Activated T-cell treated with anti-CD3 and anti-CD28 coated beads, Interleukin-2, amount 50 U/mL, for 48 hours (primary cell): ENCODE measurements at places on chromosomes 2 and 18.

DNA sequence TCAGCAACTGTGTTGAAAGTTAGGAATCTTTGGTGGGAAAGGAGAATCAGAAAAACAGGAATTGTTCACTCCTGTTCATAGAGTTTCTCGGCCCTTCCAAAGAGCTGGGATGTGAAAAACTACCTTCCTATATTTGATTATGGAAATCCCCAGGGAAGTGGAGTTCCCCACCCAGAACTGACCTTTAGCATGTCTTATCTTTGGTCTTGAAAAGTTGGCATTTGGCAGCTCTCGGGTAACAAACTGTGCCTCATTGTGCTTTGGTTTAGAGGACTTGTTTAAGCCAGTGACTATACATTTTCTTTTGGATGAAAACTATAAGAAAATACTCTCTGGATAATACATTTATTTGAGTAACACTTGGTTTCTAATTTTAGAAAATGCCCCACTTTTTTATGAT lies 51.3 kb upstream of the CERS6 start:
- DNase-seq, result no peak

- DNase-seq, result no peak
Observed at GRCh38 chr18:61825386-61825785, 67.4 kb downstream of the RNF152 start.

- DNase-seq, result no peak
Observed at GRCh38 chr2:238926761-238927611, 79.1 kb downstream of the TWIST2 start.

- no peak for DNase-seq
Observed at GRCh38 chr18:55018602-55019001, 59.3 kb upstream of the CCDC68 start.

DNA sequence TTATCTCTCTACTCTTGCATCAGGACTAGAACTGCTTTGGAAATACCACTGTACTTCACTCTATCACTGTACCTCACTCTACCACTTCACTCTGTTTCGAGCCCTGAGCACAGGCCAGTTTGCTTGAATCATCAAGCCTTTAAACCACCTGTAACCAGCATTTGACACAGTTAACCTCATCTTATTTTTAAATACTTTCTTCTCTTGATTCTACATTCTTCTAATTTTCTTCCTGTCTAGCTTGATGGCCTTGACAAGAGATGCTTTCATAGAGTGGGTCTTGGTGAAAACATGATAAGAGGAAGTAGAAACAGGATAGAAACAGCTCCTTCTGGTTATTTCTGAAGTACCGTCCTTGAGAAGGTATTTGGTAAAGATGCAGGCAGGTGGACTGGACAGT lies 78.1 kb downstream of the SPIRE1 start:
- no peak for DNase-seq

GRCh38 chr2:167196461-167197252 lies 308.4 kb downstream of the XIRP2 start:
- DNase-seq, result no peak

DNA sequence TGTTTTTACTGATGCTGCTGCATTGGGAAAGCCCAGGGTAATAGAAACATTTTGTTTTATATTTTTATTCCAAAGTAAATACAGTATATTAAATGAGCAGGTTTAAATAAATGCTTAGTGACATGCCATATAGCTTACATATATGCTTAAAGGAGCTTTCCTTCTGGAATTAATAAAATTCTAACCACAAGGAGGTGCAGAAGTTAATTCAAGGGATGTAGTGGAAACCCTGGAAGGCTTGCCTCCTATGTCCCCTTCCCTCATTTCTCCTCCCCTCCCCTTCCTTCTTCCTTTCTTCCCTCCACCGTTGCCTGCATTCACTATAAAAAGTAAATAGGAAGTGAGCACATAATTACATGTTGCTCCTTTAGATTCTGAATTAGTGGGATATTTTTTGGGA lies 96.3 kb downstream of the UBE2E3 start:
- no peak for DNase-seq

- no peak for DNase-seq
Observed at GRCh38 chr2:10390369-10390801, 57.7 kb downstream of the ODC1 start.

GRCh38 chr2:54574107-54574859 lies 118.2 kb downstream of the SPTBN1 start:
- DNase-seq, result peak; percentile 73

DNA sequence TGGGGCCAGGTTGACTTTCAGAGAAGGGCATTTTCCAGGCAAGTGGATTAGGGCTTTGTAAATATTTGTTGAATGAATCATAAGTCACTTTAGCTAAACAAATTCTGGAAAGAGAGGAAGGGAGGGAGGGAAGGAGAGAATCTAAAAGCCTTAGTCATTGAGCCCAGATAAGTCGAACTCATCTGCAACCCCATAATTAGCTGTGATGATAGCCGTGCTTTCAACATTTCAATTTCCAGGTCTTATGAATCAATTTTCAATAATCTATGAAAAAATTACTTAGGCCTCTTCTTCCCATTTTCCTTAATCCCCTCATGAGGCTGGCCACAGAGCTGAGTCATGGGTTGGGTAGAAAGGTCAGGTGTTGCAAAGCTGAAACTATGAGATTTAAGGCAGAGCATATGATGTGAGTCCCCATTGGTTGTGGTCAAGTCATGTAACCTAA lies 111.9 kb upstream of the MAPRE2 start:
- no peak for DNase-seq

GRCh38 chr2:135768863-135769262 lies 27.2 kb downstream of the UBXN4 start:
- no peak for DNase-seq

- DNase-seq, result no peak
Observed at GRCh38 chr2:23618265-23618664, 233.3 kb downstream of the KLHL29 start.

DNA sequence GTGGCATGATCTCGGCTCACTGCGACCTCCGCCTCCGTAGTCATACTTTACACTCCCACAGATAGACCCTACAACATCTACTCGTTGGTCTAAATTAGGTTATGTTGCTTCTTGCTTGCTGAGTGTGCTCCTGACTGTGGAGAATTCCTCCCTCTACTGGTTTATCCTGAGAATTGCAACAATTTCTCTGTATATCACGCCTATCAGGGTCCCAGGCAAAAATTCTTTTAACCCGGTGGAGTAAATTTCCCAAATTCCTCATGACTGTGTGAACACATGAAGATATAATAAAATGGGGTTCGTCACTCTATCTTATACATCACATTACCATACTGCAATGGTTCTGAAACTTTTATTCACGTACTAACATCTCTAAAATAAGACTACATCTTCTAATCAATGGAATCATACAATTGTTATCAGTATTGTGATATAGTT lies 156.7 kb downstream of the EVA1A start:
- DNase-seq, result no peak

DNA sequence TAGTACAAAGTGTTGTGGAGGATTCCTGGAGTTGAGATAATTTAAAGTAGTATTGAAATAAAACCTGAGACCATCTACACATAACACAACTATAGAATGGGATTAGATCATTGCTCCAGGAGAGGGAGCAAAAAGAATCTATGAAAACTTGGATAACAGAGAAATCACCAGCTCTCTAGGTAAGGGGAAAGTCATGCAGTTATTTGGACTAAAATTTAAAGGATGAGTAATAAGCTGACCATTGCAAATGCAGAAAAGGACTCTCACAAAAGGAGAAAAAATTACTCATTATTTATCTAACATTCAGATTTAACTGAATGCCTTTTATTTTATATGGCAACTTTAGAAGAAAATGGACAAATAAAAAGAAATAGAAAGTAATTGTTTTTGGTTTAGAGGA lies 1399.8 kb upstream of the ACVR2A start:
- DNase-seq, result no peak

DNA sequence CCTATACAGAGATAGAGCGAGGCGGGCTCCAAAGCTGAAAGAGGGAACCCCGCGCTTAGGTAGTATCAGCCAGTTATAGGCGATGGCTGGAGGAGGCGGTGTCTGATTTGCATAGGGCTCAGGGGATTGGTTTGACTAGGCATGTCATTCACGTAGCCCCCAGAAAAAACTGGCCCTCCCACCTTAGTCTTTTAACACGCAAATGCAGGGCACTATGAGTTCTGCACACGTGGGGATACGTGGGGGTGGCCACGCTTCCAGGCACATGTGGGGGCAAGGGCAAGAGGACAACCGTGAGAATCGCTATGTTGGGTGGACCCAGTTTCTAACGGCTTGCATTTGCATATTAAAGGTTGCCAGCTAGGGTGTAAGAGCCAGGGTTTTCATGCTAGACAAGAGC lies 56.7 kb upstream of the MSTN start:
- peak; percentile 39 for DNase-seq

- DNase-seq, result no peak
Observed at GRCh38 chr2:128275498-128276045, 43.1 kb downstream of the HS6ST1 start.

DNA sequence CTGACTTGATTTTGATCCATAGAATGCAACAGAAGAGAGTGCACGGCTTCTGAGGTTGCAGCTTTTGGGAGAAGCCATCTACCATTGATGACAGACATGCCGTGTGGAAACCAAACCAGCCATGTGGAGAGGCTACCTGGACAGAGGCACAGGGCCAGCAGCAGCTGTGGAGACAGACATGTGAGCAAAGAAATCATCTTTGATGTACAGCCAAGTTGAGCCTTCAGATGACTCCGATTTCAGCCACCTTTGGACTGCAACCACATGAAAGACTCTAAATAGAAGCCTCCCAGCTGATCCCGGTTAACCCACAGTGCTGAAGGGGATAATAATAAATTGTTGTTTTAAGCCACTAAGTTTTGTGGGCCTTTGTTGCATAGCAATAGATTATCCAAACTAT lies 54.2 kb downstream of the TSN start:
- no peak for DNase-seq

DNA sequence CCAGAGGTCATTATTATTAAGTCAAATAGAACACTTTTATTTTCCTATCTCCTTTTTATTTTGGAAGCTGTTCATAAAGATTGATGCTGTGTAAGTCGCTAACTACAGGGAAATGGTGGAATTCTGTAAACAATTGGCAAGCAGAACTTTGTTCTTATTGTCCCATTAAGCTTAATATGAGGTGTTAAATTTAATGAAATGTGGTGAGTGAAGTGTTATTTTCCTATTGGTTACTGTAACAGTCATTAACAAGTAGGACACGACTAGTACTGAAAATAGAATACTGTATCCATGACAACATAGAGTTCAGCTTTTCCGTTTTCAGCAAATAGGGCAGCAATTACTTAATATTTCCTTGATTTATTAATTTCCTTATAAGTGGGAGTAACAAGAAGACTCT lies 279.1 kb upstream of the ZEB2 start:
- DNase-seq, result no peak

DNA sequence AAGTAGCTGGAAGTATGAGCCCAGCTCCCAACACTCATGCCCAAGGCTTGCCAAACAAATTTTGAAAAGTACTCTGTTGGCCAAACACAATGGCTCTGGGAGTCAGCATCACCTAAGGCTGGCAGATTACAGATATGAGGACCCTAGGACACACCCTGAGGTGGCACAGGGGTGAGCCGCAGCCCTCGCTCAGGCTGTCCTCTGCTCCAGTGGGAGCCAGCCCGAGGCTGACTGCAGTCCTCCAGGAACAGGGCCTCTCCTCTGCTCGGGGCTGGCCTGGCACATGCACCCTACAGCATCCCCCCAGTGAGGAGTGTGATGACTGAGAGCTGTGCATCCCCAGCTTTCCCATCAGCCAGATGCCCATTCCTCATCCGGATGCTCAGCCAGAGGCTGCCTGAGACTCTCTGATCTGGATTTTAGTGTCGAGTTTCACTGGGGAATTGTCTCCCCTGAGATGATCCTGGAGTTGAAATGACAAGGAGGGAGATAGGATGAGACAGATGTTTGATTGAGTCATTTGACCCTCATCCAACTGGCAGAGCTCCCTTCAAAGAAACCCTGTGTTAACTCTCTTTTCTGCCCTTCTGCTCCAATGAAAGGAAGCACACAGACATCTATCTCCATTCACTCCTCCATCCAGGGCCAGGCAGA lies 269.3 kb upstream of the NCKAP5 start:
- no peak for DNase-seq

DNA sequence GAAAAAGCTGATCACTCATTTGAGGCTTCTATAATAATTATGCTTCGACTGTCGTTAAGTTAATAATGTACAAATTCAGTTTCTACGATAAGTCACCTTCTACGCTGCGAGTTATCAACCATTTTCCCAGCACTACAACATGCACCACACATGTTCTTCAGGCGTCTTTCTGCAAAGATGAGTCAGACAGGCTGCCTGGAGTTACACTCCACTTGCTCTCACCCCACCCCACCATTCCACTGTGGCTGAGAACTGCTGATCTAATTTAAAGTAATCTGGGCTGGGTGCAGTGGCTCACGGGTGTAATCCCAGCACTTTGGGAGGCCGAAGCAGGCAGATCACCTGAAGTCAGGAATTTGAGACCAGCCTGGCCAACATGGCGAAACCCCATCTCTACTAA lies 218.6 kb downstream of the DYM start:
- DNase-seq, result no peak

- no peak for DNase-seq
Observed at GRCh38 chr2:24329700-24330099, 30.6 kb downstream of the ITSN2 start.

- no peak for DNase-seq
Observed at GRCh38 chr2:69211048-69211447, 176.0 kb downstream of the GFPT1 start.

DNA sequence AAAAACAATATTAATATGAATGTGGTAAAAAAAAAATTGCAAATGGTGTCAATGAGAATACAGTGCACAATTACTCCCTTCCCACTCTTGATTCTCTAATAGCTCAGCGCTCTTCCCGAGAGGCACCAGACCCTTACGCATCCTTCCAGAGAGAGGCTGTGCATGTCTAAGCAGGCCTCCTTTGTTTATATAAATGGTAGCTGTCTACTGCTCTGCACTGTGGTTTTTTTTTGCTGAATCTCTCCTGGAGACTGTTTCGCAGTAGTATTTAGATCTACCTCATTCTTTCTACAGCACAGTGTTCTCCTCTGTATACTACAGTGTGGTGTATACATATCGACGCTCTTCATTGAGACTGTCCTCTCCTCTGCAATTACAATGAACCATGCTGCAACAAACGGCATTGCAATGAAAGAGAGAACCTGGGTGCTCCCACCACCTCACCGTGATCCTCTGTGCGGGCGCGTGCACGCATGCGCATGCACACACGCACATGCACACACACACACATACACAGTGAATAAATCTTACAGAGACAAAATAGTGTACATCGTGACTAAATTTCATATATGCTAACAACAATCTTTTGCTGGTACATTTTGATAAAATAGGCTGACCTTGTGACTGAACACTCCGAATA lies 19.4 kb downstream of the SEPTIN10 start:
- DNase-seq, result no peak

- DNase-seq, result no peak
Observed at GRCh38 chr2:170019060-170019805, 158.7 kb upstream of the MYO3B start.
